ENCODE measurements at places on chromosomes 11 and 22.

DNA sequence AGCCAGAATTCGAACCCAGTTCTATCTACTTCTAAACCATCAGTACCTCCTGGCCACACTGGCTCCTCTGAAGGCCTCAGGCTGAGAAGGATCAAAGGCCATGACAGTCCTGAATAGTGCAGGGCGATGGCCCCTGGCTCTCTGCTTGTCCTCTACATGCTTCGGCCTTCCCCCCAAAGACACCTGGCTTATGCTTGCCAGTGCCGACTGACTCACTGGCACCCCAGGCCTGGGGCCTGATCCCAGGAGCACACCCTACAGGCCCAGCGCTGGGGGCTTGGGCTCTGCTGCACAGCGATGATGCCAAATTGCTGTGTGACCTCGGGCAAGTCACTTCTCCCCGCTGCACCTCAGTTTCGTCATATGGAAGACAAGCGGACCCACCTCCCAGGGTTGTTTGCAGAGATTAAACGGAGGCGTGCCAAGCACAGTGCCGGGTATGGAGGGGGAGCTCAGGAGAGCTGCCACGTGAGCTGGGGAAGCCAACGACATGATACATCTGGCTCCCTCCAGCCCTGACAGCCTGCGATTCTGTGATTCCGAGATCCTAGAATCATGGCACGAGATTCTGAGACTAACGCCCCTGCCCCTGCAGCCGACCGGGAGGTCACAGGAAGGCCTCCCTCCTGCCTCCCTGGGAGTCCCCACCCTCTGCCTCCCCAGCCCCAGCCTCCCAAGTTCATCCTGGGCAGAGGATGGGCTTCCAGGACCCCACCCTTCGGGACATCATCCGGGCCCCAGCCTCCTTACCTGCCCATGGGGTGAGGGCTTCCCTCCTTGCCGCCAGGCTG, 1.0 kb downstream of the SSTR3 start:
- DNase-seq: no peak

DNA sequence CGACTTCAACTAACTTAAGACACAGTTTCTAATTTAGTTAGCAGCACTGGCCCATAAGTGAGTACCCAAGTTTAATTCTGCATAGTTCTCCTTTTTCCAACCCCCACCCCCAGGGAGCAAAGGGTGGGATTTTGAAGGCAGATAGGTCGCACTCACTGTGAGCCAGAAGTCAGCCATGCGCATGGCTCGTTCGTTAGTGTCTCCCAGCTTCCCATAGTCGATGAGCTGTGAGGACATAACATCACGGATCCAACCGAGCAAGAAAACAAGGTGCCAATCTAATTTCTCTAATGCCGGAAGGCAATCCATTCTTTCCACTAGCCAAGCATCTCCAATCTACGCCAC, 577 bp downstream of the MRPL17 start:
- DNase-seq: no peak

DNA sequence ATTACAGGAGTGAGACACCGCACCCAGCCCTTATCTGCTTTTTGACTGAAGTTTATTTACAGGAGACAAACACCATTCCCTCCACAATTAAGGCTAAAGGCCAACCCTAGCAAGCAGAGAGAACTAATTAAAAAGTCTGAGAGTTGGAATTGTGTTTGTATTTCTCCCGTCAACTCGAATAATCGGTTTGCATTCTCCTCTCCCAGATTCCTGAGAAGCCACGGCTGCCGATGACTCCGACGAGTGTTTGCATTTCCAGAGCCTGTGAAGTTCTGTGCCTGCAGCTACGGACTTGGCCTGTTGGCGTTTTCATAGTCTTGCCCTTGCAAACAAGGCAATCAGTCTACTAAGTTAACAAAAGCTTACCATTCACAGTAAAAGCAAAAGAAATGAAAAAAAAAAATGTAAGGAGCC, 73.2 kb upstream of the NUP50 start:
- peak; percentile 43 for DNase-seq

- DNase-seq: peak; percentile 95
Observed at GRCh38 chr11:42237701-42238235, 778.3 kb upstream of the LRRC4C start.

DNA sequence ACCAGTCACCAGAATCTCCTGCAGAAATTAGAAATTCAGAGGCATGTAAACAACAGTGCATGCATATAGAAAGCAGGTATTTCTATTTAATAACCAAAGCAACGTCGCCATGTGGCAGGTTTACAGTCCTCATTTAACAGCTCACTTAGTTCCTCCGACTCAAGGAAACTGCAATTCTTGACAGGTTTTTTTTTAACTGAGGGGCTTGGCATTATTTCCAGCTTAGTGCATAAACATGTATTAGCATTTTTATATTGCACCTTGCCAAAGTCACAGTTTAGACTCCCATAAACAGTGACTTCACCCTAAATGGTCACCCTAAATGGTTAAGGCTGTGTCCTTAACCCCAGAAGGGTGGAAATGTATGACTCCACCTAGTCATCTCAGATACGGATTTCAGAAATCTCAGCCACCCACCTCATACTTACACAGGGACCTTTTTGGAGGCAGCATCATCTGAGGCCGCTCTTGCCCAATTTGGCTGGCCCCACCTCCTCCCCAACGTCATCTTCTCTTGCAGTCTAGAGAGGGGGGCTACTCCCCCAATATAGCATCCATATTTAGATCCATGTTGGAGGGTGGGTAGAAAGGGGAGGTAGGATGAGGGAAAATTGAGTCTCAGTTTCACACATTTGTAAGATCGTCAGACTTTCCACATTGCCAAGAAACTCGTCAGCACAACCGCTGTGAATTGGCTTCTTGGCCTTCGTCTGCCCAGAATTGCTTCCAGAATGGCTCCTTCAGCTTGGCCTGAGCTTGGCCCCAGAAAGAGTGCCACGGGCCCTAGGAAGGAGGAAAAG, 31.8 kb upstream of the SLC35C1 start:
- DNase-seq: no peak

DNA sequence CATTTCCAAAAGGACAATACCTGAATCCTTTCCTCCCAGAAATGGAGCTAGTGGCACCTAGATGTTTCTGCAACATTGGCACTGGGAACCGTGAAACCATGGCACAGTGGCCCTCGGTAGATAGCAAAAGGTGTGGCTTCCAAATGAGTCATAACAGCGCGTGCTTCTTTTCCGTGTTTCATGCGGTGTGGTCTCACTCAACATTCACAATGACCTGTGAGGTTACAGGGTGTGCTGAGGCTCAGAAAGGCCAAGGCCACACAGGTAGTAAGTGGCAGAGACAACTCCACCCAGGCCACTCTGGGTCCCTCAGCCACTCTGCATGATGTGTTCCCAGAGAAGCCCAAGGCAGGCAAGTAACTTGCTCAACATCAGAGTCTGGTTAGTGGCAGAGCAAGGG, 67.4 kb downstream of the TP53I11 start:
- DNase-seq: no peak

DNA sequence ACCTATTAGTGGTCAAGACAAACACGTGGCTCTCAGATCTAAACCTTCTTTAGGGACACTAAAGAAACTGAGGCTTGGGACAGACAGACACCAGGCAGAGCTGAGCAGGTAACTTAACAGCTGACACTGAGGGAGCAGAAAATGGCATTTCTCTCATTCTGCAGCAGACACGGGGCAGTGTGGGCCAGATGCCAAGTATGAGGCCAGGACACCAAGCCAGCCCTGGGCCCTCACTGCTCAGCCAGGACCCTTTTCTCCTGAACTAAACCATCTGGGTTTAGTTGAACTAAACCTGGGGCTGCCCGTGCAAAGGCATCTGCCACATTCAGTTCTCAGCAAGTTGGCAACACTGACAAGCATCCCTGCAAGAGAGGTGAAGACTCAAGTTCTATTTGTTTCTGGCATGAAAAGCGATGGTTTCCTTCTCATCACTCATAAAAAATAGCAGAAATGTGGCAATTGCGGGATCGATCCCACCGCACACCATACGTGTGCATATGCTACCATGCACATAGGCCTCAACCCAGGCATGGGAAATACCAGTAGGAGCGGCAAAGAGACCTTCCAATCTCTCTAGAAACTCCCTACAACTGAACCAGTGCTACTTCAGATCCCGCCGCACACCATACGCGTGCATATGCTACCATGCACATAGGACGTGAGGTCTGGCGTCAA, 100.1 kb upstream of the BID start:
- no peak for DNase-seq

DNA sequence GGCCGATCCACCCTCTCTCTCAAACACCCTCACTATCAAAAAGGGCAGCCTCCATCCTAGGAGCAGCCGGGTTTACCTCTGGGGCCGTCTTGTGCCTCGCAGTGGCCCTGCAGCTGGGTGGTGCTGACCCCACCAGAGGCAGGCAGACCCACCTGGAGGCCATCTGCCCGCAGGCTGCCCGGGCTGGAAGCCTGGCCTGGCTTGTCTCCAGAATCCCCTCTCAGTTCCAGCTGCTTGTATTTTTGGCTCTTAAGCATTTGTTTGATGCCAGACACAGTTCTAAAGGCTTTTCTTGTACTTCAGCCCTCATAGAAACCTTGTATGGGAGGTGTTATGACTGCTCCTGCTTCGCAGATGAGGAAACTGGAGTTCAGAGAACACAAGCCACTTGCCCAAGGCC, 4.2 kb upstream of the NFAM1 start:
- DNase-seq: no peak

DNA sequence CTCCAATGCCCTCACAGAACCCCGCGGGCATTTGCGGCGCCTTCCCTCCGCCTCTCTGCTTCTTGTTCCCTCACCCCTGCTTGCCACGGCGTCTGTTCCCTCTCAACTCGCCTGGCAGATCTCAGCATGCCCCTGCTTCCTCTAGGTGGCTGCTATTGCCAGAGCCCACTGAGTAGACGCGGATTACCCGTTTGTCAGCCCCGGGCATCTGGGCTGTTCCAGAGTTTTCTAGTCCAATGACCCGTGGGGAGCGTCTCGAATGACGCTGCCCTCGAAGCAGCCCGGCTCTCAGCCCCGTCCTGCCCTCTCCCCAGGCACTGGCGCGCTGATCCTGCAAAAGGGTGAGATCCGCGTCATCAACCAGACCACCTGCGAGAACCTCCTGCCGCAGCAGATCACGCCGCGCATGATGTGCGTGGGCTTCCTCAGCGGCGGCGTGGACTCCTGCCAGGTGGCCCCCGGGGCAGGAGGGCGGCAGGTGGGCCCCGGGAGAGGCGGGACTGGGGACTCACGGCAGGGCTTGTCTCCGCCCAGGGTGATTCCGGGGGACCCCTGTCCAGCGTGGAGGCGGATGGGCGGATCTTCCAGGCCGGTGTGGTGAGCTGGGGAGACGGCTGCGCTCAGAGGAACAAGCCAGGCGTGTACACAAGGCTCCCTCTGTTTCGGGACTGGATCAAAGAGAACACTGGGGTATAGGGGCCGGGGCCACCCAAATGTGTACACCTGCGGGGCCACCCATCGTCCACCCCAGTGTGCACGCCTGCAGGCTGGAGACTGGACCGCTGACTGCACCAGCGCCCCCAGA, 49.7 kb downstream of the ST14 start:
- no peak for DNase-seq

GRCh38 chr11:66580803-66581202, 12.1 kb downstream of the CCDC87 start:
- no peak for DNase-seq

DNA sequence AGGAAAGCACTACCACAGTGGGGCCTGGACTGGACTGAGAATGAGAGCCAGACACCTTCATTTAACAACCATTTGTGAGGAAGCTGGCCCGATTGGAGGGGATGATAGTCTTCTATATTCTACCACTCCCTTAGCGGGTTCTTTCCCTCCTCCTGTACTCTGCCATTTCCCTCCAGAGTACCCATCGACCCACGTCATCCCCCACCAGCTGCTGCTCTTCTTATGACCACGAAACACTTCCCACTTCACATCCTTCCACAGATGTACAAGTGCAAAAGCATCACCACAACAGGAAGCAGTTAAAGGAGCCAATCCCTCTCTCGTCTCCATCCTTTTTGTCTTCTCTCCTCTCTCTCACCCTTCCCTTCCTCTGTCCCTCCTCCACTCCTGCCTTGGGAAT, 18.0 kb upstream of the UBASH3B start:
- DNase-seq: no peak

- peak; percentile 7 for DNase-seq
Observed at GRCh38 chr22:36998620-36999351, 20.5 kb downstream of the TST start.

- no peak for DNase-seq
Observed at GRCh38 chr11:2585566-2586086, 114.2 kb downstream of the KCNQ1OT1 start.

DNA sequence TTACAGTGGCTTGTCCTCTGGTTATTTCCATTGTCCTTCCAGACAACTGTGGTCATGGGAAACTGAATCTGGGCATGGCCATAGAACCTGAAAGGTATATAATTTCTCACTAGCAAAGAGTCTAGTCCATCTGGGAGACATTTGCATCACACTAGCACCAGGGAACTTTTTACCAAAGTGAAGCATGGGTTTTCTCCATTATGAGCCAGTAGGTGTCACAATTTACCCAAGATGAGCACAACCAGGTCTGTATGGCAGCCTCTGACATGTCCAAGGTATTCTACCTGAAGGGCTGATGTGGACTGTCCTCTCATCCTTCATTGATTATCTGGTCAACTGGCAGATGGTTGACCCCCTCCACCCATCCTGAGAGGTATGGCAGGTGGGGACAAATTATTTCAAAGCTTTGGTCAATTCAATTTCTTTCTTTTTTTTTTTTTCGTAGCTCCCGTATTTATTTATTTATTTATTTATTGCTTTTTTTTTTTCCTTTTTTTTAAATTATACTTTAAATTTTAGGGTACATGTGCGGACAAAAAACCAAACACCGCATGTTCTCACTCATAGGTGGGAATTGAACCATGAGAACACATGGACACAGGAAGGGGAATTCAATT, 425.9 kb downstream of the TMEM135 start:
- no peak for DNase-seq

DNA sequence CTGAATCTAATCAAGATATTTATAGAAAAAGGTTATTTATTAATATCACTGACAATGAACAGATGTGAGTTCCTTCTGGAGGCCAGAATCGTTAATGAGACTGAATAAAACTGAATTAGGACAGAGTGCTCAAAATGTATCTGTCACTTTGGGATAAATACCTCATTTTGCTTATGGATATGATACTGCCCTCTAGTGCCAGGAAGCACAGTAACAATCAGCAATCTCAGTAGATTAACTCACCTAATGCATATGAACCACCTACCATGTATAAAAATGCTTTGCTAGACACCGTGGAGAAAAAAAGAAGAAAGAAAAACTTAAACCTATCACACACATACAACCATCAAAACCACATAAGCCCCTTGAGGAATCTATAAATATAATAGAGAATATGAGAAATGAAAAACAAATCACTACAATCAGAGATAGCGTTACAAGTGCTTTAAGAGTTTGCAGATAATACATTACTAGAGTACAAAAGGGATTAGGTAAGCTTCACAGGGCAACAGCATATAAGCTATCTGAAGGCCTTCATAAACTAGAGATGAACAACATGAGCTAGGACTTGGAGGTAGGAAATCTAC, 117.4 kb downstream of the SGSM3 start:
- DNase-seq: peak; percentile 36

- peak; percentile 57 for DNase-seq
Observed at GRCh38 chr11:13073119-13073981, 64.2 kb downstream of the RASSF10 start.

- DNase-seq: no peak
Observed at GRCh38 chr11:9302448-9302847, 11.9 kb downstream of the TMEM41B start.
